Kasumi-1 (cell line): ENCODE measurements at places on chromosomes 13 and 19.

DNA sequence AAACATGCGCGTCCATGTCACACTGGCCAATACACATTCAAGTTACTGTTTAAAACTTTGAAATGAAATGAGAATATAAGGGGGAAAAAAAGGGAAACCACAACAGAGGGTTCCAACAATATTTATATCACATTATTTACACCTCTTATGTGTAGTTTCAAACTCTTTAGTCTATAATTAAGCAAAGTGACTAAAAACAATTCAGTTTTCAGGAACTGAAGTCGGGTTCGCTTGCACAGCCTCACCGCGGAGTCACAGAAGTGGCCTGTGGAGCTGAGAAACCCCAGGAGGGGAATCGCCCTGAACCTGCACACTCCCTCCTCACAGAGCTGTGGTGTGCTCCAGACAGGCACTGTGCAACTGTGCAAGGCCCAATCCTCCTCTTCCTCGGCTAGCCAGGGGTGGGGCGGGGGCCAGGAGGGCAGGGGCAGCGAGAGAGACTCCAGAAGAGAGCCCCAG, 75.9 kb downstream of the STK24 start:
- no peak for DNase-seq

DNA sequence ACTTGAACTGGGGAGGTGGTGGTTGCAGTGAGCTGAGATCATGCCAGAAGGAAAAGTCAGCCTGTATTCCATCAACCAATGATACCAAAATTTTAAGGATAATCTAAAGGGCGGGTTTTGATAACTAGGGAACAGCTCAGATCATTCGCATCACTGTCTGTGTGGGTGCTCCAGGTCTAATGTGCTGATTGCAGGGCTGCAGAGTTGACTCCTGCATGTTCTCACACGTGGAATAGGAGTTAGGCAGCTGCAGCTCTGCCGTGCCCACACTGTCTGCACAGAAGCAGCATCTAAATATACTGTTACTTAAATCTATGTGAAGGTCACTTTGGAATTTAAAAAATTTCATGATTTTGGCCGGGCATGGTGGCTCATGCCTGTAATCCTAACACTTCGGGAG, 4.3 kb upstream of the PARP4 start:
- no peak for DNase-seq

GRCh38 chr13:76552041-76552772, 334.0 kb downstream of the KCTD12 start:
- no peak for DNase-seq

DNA sequence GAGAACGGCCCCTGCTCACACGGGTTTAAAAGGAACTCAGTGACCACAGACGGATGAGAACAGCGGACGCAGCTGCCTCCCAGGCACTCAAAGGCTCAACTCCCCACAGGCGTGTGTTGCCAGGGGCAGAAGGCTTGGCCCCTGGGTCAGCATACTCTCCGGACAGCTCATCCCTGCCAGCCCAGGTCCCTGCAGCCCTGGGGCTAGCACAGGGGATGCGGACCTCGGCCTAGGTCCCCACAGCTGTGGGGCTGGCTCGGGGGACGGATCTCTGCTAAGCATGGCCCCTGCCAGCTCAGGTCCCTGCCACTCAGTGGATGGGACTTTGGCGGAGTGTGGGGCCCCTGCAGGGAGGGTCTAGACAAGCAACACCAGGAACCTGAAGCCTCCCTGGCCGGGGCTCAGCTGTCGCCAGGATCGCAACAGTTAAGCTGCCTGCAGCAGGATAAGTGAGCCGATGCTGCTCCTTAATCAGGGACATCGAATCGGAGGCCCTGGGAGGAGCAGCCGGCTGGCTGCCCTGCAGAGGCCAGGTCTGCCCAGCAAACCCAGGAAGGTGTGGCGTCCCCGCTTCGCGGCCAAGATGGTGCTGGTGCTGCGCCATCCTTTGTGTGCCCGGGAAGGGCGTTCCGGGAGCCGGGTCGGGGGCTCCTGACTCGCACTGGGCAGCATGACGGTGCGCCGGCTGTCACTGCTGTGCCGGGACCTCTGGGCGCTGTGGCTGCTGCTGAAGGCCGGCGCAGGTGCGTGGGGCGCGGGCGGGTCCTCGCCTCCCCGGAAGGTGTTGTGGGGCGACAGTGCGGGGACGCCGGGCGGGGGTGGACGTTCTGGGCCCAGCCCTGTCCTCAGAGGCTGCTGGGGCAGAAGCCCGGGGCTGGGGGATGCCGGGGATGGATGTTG, 32.5 kb downstream of the MCF2L start:
- DNase-seq = peak; percentile 44
